Stimulated activated CD4-positive, alpha-beta T cell treated with anti-CD3 and anti-CD28 coated beads, TNF-alpha, amount 100 ng/mL, for 4 hours (primary cell): ENCODE measurements at places on chromosomes 3 and 15.

DNA sequence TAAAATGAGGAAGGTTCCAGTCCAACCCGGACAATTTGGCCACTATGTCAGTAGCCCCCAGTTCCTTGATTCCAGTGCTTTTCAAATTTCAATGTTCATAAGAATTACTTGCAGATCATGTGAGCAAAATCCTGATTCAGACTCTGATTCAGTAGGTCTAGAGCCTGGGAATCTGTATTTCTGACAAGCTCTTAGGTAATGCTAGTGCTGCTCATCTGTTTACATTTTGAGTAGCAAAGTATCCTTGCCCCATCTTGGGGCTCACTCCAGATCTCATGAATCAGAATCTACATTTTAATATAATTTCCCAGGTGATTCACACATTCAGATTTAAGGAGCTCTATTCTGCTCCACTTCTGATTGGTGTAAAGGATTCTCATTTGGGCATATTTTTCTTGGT is 142.0 kb downstream of the NAALADL2 start:
- no peak for DNase-seq

DNA sequence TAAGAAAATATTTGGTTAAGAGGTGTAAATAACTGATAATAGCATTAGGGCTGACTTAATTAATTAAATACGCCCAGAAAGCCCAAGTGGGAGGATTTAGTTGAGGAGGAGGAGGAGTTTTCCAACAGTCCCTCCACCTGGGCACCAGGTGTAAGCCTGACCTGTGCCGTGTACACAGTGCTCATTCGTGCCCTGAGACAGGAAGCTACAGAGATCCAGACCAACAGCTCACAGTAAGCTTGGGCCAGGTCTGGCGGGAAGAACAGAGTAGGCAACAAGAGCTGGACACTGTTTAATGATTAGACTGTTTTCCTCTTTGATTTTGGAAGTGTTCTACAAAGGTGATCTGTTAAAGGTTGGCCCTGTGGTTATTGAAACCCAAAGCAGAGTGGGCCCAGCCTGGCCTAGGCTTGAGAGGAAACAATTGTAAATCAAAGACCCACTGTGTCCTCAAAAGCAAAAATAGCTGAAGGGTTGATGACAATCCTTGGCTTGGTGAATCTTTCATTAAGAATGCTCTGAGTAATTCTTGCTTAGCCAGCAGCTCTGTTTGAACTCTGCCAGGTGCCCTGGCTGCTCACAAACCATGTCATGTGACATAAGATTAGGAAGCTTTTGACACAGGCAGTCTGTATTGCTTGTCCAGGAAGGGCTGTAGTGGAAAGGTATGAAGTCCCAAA is 13.8 kb downstream of the SQOR start:
- DNase-seq, result no peak

- no peak for DNase-seq
Measured at GRCh38 chr3:165549037-165549436, 288.2 kb downstream of the BCHE start.

GRCh38 chr3:170563712-170564423 is 22.0 kb downstream of the SLC7A14 start:
- no peak for DNase-seq
